ENCODE measurements at places on chromosomes 2 and 18.

DNA sequence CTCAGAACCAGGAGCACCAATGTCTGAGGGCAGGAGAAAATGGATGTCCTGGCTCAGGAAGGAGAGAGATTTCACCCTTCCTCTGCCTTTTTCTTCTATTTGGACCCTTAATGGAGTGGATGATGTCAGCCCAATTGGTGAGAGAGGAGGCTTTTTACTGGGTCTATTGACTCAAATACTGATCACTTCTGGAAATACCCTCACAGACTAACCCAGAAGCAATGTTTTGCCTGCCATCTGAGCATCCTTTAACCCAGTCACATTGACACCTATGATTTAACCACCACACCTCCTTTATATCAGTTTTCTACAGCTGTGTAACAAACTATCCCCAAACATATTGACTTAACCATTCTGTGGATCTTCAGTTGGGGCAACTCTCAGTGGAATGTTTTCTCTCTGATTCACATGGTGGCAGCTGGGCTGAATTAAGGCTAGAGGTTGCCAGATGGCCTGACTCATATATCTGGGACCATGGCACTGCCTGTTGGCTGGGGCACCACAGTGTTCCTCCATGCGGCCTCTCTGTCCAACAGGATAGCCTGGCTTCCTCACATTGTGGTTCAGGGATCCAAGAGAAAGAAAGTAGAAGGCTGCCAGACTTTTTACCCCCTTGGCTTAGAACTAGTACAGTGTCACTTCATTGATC is 18.2 kb upstream of the MBOAT2 start:
- DNase-seq = peak; percentile 27

GRCh38 chr2:152115952-152116351 is 17.1 kb upstream of the CACNB4 start:
- no peak for DNase-seq

- DNase-seq = no peak
Observed at GRCh38 chr2:203019142-203019541, 4.5 kb downstream of the NBEAL1 start.

GRCh38 chr2:203280428-203281064 is 41.7 kb downstream of the CYP20A1 start:
- DNase-seq = peak; percentile 24

DNA sequence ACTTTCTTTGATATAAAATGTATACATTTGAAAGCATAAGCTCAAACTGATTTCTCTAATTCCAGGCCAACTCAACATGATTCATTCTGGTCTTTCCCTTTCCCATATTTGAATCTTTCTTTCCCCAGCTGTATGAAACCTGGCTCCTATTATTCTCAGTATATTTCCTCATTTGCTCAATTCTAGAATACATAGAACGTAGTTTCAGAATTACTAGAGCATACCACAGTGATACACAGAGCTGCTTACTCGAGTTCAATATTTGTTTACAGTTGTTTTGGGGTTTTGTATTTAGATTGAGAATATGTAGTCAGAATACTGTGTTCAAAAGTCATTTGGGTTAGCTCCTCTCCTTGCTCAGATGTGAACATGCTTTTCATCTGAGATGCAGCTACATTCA is 43.0 kb downstream of the TNFRSF11A start:
- DNase-seq = no peak

- no peak for DNase-seq
Observed at GRCh38 chr2:201223089-201224073, 37.0 kb upstream of the CASP8 start.

DNA sequence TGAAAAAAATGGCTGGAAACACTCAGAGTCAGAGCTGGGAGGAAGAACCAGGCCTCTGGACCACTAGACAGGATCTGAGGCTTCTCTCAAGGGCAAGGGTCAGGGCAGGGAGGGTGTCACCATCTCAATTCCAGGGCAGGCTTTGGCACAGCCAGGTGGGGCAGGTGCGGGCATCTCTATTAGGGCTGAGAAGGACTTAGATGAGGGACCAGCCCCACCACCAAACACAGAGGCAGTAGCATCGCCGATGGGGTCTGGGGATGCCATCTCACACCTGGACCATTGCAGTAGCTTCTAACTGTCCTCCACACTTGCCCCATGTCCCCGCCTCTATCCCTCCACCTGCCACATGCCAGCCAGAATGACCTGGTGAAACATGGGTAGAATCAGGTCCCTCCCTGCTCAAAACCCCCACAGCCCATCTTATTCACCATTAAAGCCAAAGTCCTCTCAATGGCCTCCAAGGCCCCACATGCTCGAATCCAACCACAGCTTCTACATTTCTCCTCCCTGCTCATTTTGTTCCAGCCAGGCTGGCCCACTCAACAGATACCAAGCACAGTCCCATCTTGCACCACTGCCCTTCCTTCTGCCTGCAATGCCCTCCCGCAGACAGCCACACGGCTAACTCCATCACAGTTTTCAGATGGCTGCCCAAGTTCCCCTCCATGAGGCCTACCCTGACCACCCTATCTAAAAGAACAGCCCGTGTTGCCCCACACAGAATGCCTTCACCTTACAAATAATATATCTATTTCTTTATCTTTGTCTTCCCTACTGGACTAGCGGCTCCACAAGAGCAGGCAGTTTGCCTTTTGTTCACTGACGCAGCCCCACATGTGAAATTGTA is 177.4 kb downstream of the SMAD2 start:
- peak; percentile 3 for DNase-seq

DNA sequence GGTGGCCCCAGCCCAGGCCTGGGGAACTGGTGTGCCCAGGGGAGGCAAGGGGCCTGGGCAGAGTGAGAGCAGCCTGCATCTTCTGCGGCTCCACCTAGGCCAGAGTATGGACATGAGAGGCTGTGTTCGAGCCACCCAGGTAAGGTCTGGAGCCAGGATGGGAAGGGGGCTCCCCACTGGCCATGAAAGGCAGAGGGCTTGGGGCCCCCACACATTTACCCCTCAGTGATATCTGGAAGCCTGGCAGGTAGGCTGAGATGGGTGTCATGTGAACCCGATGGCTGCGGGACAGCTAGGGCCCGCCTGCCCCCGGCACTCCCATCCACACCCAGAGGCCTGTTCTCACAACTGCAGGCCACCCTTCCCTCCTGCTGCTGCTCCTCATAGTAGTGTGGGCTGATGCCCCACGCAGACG is 13.2 kb downstream of the ADRA2B start:
- DNase-seq = no peak

- no peak for DNase-seq
Observed at GRCh38 chr2:146734821-146735190, 1110.0 kb upstream of the ACVR2A start.

DNA sequence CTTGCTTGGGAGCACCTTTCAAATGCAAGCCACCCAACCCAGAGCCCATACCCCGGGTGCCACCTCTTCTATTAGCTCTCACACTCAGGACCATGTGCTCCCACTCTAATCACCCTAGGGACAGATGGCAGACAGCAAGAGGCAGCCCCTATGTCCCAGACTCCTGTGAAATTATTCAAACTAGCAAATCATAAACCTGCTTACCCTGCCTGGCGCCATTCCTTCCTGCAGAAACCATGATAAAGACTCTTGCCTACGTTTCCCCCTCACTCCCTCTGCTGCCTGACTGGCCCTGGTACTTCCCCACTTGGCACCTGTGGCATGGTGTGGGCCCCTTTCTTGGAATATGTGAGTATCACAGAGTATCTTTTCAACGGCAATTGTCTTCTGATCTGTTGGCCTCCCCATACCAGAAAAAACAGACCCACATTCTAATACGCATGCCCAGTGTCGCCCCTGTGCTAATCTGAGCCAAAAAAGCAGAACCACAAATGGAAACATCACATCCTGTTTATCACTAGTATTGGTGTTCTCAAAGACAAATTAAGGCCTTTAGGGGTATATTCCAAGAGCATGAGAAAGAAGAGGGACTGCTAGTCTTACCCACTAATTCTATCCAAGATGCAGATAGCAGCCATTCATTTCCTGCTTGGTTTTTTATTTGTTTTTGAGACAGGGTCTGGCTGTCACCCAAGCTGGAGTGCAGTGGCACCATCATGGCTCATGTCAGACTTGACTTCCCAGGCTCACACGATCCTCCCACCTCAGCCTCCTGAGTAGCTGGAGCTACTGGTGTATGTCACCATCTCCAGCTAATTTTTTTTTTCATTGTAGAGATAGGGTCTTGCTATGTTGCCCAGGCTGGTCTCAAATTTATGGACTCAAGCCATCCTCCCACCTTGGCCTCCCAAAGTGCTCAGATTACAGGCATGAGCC is 44.1 kb upstream of the TTC39C start:
- DNase-seq = no peak

GRCh38 chr2:7555260-7555659 is 638.0 kb downstream of the RNF144A start:
- no peak for DNase-seq

DNA sequence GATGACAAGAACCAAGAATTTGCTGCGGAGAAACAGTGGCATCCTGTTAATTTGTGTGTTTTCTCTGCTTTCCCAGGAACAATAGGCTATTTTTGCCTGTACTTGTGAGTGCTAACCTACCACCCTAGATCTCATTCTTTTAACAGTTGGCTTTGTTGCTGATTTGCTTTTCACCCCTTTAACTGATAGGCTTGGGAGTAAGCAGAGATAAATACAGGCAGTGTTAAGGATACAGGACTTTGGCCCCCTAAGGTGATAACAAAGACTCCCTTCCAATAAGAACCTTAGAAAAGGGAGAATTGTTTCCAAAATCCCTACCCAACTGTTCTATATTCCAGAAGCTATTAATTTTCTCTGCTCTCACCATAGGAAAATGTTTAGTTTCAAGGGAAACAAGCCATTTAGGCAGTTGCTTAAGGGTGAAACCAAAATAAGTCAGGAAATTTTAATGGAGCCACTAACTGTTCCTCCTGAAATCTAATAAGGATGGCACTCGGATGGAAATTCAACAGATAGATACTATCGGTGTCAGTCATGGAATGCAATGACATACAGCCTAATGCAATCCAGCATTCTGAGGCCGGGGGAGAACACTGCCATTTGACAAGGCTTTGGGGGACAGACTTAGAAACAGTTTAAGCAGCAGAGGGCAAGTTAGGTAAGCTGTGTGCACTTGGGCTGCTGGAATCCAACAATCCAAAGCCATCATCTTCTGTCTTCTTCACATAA is 238.8 kb downstream of the RNF152 start:
- DNase-seq = no peak

Data from AG20443 (cell line).